ENCODE measurements at places on chromosomes 7 and 10.

- no peak for DNase-seq
These were observed 8.8 kb upstream of the ZNF248 start for GRCh38 chr10:37865957-37866803.

DNA sequence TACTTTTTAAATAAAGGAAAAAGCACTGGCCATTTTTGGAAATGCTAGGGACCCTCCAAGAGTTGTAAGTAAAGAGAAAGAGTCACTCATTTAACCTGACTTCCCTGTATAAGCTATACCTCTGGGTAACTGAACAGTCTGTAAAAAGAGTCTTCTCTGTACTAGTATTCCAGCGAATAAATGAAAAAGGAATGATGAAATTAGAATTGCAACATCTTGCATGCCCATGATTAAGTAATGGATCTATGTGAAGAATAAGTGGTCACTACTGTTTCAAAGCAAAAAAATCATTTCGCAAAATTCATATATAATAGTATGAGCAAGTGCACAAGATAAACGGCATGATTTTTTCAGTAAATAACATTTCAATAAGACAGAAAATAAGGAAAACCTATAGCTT lies 116.8 kb downstream of the ZFAND4 start:
- no peak for DNase-seq

DNA sequence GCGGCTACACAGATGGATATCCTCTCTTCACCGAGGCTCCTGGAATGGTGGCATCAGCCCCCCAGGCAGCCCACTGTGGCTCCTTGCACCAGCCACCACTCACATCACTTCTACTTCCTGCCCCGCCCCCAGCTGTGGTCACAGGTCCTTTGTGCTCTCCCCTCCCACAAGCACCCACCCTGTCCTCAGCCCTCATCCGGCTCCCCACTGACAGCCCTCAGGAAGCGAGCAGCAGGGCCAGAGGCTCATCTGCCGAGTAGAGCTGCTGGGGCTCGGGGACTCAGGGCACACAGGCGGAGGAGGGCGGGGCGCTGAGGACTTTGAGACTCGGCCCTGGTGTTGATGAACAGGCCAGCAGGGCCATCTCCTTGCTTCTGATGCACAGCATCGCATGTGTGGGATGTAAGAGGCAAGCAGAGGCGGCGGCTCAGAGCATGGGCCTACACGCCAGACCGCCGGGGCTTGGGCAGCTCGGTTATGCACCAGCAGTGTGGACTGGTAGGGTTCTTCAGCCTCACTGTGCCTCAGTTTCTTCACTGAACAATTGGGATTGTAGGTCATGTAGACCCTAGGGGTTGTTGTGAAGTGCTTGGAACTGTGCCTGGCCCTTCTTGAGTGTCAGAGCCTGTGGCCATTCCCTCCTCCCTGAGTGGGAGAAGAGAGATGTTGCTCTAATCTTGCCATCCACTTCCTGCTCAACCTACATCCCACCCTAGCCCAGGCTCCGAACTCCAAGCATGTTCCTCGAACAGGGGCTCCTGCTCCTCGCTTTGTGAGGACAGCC lies at the start of gene PRF1:
TSS of gene PRF1 (minus strand) at position 77 of the 784 bp plus-strand sequence. CDS start 1,839 bp downstream, outside the sequence.
- no peak for DNase-seq

DNA sequence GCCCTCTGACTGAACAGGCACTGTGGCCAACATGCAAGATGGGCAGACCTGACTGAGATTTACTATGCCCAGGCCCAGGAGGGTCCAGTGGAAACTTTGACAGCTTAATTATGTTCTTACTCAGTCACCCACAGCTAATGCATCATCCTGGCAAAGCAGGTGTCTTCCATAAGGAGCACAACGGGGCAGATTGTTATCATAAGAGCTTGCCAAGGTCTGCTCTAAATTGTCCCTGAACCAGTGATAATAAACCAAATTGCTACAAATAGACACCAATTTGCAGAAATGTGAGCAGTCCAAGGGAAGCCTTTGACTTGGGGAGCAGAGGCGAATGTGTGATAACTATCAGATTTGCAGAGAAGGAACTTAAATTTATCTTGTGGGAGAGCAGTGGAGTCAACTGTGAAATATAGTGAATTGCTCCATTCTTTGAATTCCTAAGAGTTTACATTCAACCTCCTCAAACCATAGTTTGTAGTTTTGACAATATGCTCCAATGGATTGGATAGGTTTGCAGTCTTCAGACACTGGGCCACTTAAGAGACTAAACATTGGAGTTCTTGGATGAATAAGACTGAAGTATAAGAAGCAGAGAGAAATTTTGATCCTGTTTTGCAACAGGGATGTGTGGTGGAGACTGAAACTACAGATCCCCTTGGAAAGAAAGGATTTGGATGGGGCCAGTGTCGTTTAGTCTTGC lies 494.7 kb downstream of the CCSER2 start:
- no peak for DNase-seq

DNA sequence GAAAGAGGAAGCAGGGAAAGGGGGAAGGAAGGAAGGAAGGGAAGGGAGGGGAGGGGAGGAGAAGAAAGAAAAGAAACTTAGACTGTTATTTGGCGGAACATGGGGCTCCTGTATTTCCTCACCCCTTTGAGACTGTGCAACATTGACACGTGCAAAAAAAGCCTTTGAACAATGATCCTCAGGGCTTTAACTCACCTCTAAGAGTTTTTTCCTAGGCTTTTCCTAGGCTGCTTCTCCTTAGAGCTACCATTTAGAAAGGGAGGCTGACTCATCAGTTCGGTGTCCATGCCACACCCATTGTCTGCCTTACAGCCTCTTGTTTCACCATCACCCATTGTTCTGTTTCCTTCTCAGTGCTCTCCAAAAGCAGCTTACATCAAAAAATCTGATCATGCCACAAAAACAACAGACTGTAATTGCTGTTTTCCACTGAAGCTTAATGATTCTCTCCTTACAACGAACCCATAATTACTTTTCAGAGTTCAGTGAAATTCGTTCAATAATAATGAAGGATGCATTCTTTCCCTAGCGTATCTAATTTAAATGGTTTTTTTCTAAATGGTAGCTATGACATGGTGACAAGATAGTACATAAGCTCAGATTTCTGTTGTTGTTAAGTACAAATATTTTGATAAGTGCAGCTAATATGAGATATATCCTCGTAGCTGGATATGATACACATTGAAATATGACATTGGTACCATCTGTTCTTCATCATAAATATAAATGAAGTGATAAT lies 90.8 kb downstream of the PRLHR start:
- DNase-seq, result peak; percentile 19
